Stimulated activated CD4-positive, alpha-beta T cell treated with anti-CD3 and anti-CD28 coated beads, Interleukin-15, amount 100 ng/mL, for 48 hours (primary cell): ENCODE measurements at places on chromosomes 4 and X.

DNA sequence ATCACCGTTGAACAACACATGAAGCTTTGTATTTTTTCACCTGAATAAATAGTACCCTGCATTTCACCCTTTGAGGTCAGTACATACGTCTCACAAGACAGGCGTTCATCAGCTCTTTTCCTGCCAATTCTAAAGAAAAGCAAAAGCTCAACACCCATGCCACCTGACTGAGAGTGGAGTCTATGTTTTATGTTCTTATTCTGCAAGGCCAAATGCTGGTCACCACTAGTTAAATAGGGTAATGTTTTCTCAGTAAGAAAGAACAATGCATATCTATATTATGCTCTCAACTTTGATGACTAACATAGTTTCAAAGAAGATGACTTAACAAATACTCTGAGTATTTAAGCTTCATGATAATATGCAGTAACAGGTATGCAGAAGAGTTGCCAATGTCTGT, 336.3 kb upstream of the BMP3 start:
- DNase-seq, result no peak

DNA sequence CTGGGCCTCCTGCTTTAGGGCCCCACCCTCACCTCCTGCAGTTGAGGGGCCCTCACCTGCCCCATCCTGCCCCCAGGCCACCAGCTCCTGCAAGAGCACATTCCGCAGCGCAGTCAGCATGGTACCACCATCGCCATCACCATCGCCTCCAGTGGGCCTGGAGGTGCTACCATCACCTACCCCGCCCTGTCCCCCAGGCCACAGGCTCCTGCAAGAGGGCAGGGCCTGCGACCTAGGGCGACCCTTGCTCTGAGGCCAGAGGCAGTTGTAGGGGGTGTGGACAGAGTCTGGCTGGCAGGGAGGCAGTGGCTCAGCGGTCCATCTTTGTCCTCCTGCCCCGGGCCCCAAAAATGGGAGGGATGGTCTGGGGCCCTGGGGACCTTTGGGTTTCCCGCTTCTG, 3.9 kb upstream of the HAUS7 start:
- DNase-seq, result no peak

GRCh38 chr4:173280998-173281397, 53.2 kb downstream of the HMGB2 start:
- no peak for DNase-seq

DNA sequence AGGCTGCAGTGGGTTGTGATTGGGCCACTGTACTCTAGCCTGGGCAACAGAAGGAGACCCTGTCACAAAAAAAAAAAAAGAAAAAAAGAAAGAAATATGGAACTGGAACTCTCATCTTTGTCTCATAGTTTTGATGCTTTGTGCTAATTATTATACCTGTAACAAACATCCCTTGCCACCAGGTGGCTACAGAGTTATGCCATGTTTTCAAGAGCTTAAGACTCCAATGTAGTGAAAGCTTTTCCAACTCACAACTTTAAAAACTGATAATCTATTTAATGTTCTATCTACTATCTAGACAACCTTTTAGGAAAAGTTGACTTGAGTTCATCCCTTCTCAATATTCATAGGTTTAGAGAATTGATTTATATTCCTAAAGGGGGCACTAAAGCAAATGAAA, 42.4 kb downstream of the HTR2C start:
- DNase-seq, result no peak

- no peak for DNase-seq
Measured at GRCh38 chr4:171639540-171639939, 173.7 kb upstream of the GALNTL6 start.

DNA sequence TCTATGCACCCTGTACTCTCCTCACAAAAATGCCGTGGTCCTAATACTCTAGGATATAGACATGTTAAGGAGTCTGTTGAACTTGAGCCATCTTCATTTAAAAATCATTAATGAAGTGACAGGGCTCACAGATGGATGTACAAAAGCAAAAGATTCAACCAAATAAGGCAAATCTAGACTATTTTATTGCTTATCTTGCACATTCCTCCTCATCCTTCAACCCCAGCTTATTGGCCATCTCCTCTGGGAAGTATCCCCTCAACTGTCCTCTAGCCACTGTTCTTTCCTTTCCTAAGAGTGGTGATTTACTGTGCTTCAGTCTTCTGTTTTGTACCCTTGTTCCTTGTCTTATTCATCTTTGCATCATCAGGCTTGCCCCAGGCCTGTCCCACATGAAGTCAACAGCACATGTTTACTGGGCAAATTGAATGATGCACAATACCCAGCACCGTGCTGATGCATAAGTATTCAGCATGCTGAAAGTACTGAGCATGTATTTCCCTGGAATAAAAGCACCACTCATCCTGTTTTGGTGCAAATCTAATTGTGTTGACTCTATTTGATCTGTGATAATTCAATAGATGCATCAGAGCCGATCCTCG, 287.3 kb upstream of the CLNK start:
- no peak for DNase-seq

DNA sequence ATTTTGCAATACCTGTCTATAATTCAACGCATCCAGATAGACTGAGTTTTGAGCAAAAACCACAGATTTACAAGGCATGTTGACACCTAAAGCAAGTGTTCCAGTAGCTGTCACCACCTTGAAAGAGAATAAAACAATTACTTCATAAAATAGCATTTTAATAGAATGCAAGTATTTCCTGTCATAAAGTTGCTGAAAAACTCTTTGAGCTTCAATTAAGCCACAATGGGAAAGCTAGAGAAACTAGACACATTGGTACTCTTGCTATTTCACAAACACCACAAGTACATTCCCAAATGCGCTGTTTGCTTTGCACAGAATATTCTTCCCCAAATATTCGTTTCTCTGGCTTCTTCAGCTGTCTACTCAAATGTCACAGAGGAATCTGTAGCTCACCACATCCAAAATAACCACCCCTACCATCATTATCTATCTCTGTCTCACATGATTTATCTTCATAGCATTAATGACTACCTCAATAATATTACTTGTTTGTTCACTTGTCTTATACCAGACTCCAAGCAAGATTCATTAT, 70.3 kb downstream of the DDX60 start:
- DNase-seq, result no peak
